ENCODE measurements at places on chromosomes 1 and 21. TPM values are rescaled to one million over a fixed set of nuclear protein-coding genes. Genes with fewer than 3 reads are reported as not detected.

GRCh38 chr1:62941780-62942179 is 157.8 kb downstream of the ATG4C start:
- no peak overlapping the region for H3K27ac ChIP-seq
- H3K36me3 ChIP-seq: no peaks in the 10 kb centered on the region
- no peak overlapping the region for H3K4me3 ChIP-seq
- no peak for DNase-seq
- H3K27me3 ChIP-seq: peaks cover 3% of the 10 kb centered on the region

DNA sequence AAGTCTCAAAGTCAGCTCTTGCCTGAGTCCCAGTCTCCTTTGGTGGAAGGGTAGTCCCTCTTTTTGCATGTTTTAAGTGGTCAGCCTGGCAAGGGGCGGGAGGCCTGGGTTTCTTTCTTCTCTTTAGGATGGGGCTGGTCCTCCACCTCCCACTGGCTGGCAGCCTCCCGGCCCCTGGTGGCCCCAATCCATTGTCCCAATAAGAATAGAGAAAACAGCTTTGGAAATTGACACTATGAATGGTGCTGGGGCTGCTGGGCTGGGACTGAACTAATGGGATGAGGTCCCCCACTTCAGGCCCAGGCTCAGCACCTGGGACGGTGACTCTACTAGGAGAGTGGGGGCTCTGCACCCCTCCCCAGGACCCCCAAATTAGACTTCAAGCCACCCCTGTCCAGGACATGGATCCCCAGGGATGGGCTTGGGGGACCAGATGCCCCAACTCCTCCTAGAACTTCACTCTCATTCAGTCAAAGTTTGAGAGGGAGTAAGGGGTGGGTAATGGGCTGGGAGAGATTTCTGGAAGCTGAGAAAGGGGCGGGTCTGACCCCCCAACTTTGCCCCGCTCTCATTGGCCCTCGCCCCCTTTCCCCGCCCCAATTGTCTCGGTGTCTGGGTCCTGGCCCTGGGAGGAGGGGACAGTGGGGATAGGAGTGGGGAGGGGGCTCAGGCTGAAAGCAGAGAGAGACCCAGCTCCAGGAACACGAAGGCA is 18.2 kb downstream of the SLC27A3 start:
- H3K36me3 ChIP-seq: peaks cover 4% of the 10 kb centered on the region
- H3K4me3 ChIP-seq: peak overlapping the region; percentile 90
- peaks cover 4% of the 10 kb centered on the region for H3K27me3 ChIP-seq
- peak; percentile 26 for DNase-seq
- peak overlapping the region; percentile 95 for H3K27ac ChIP-seq

DNA sequence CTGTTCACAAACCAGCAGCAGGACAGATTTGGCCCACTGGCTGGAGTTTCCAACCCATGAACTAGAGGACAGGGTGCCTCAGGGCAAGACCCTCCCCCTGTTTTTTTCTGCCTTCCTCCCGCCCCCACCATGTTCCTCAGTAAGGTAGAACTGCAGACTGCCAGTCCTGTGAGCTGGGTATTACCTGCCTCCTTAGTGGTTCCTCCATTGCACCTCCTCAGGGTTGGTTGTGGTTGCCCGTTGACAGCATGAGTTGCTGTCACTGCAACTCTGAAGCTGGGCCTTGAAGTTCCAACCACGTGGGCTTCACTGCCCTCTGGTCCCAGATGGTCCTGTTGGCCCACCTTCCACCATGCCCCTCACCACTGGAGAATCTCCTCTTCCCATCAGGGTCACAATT is 28.8 kb downstream of the TENT5C start:
- no peaks in the 10 kb centered on the region for H3K4me1 ChIP-seq
- H3K36me3 ChIP-seq: no peaks in the 10 kb centered on the region
- DNase-seq: no peak

- H3K27ac ChIP-seq: no peak overlapping the region
- no peak overlapping the region for H3K4me3 ChIP-seq
Observed at GRCh38 chr1:31985430-31985829, 28.2 kb upstream of the KHDRBS1 start.

DNA sequence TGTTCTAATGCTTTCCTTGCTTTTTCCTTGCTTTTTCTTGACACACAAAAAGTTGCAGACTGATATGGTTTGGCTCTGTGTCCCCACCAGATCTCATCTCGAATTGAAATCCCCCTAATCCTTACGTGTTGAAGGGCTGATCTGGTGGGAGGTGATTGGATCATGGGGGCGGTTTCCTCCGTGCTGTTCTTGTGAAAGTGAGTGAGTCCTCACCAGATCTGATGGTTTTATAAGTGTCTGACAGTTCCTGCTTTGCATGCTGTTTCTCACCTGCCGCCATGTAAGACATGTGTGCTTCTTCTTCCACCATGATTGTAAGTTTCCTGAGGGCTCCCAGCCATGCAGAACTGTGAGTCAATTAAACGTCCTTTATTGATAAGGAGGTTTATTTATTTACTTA is 11.3 kb downstream of the SPATA17 start:
- no peaks in the 10 kb centered on the region for H3K4me1 ChIP-seq
- no peak overlapping the region for H3K4me3 ChIP-seq
- no peaks in the 10 kb centered on the region for H3K36me3 ChIP-seq

GRCh38 chr1:85496941-85497582 is 32.1 kb upstream of the DDAH1 start:
- H3K4me3 ChIP-seq: no peak overlapping the region
- peaks cover 4% of the 10 kb centered on the region for H3K4me1 ChIP-seq
- H3K36me3 ChIP-seq: no peaks in the 10 kb centered on the region
- no peak for DNase-seq
- H3K27ac ChIP-seq: no peak overlapping the region

- H3K36me3 ChIP-seq: no peaks in the 10 kb centered on the region
- peaks cover 16% of the 10 kb centered on the region for H3K4me1 ChIP-seq
Observed at GRCh38 chr1:86499987-86500593, 31.4 kb downstream of the CLCA1 start.

The CFAP74 gene
- 0.12 TPM for total RNA-seq

The LGR6 gene
- total RNA-seq: 0.91 TPM

The FAM72B gene
- 9.3 TPM for total RNA-seq

The FAM76A gene
- total RNA-seq: 13.8 TPM

Data from neural crest cell (in vitro differentiated cells).